Foreskin keratinocyte (primary cell): ENCODE measurements at places on chromosomes 4 and X. TPM values are rescaled to one million over a fixed set of nuclear protein-coding genes. Genes with fewer than 3 reads are reported as not detected.

DNA sequence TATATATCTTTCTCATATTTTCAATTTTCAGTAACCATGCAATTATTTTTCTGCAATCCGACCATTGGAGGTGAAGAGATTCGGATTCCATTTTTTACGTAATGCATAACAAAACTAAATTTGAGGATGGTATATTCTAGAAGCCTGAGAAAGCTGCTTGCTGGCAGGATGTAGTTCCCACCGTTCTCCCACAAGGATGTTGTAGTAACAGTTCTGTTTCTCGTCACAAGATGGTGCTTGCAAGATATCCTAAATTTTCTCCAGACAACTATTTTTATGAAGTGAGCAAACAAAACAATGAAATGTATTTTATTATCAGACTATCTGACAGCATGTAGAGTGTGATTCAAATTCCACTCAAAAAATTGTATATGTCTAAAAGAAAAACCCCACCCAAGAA is 10.7 kb downstream of the PWWP3B start:
- no peak for DNase-seq

DNA sequence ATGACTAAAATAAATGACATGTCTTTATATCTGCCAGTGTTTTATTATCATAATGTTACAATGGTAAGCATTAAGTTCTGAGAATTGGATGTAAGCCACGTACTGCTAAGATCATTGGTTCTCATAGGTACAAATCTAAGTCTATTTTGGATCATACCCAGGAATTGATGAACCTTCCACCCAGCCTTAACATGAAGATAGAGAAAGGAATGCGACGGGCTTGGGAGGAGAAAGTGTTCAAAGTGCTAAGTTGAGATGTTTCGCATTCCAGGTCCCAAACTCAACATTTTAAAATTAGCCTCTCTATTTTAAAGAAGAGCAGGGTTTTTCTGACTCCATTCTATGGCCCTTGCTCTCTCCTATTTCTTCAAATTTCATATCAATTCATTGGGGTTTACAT is 54.9 kb upstream of the FRAS1 start:
- DNase-seq = peak; percentile 52

- peak; percentile 37 for DNase-seq
These were observed 968 bp upstream of the NELFA start for GRCh38 chr4:2009651-2010233.

DNA sequence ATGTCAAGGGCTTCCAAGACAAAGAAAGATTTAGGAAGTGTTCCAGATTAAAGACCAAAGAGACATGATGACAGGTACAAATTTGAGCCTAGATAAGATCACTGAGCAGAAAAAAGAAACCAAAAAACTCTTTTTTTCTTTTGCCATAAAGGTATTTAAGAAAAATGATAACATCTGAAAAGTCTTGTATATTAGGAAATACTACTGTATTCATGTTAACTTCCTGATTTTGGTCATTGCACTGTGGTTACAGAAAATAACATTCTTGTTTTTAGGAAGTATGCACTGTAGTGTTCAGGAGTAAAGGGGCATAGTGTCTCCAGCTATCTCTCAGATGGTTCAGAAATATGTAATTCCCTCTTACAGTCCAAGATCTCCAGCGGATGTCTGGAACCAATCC is 37.1 kb downstream of the RWDD4 start:
- DNase-seq = no peak

- DNase-seq = no peak
These were observed 48.4 kb downstream of the PTTG2 start for GRCh38 chr4:38008571-38009021.

GRCh38 chrX:29659911-29660310 is 555.5 kb upstream of the MAGEB2 start:
- DNase-seq = no peak

DNA sequence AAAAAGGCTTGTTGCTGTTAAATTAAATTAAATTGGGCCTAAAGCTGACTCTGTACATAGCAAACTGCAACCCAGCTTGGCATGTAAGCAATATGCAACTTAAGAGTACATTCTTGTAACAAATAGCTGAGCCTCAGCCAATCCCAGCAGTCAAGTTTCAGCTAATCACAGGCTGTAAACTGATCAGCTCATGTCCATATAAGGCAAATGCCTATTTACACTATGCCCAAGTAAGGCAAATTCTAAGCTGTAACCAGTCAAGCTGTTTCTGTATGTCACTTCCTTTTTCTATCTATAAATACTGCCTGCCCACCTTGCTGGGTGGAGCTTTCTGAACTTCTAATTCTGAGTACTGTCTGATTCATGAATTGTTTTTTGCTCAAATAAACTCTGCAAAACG is 429.1 kb upstream of the FTHL17 start:
- DNase-seq = no peak

TMSB15A gene
- 0.20 and 0.25 TPM in 2 replicates for total RNA-seq

PAGE2 gene
- total RNA-seq = not detected in 2 replicates

GAGE1 gene
- not detected in 2 replicates for total RNA-seq

PAPSS1 gene
- 67.6 and 73.4 TPM in 2 replicates for total RNA-seq
